ENCODE measurements at places on chromosomes 6 and 20. TPM values are rescaled to one million over a fixed set of nuclear protein-coding genes. Genes with fewer than 3 reads are reported as not detected.

PI16 gene
- total RNA-seq, result not detected

KCNS1 gene
- not detected for total RNA-seq

ENPP1 gene
- total RNA-seq, result 2.3 TPM

PET117 gene
- total RNA-seq, result 26.5 TPM

LRRC73 gene
- total RNA-seq, result 1.3 TPM

ADAT2 gene
- total RNA-seq, result 4.2 TPM

MLIP gene
- total RNA-seq, result not detected

OOEP gene
- not detected for total RNA-seq

KIAA0408 gene
- total RNA-seq, result 7.1 TPM
